NCI-H524 treated with DMSO at 0.1 percent for 48 hours (cell line): ENCODE measurements at places on chromosomes 1 and 21.

DNA sequence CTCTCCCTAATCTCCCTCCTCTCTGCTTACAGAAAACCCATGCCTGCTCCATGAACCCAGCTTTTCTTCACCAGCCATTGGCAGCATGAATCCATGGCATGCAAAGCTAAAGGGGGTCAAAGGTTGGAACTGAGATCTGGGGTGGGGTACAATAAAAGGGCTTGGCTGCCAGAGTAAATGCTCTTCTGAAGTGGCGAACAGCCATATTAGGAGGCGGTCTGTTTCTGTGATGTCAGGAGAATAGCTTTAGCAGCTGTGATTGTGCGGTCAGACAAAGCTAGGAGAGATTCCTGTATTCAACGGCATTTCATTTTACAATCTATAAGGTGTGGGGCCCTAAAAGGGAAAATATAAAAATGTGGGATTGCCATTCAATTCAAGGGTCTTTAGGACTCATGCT lies 71.7 kb upstream of the TMPRSS2 start:
- DNase-seq, result no peak

DNA sequence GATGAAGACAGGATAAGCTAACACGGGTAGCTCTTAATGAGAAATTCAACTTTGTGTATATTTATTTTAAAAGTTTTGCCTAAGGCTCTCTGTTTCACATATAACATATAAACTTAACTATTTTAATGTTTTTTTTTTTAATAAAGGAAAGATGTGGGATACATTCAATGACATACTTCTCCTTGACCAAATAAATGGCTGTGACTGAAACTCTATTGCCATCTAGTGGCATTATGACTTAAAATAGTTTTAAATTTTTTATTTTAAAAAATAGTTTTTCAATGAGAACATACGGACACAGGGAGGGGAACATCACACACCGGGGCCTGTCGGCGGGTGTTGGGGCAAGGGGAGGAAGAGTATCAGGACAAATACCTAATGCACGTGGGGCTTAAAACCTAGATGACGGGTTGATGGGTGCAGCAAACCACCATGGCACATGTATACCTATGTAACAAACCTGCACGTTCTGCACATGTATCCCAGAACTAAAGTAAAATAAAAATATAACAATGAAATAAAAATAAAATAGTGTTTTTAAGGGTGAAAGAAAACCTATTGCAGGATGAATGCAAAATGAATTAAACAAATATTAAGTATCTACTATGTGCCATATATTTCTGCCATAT lies 83.4 kb downstream of the LYST start:
- no peak for DNase-seq

GRCh38 chr1:2322065-2322571 lies 69.2 kb downstream of the MORN1 start:
- DNase-seq, result no peak

GRCh38 chr1:4016351-4017130 lies 116.5 kb upstream of the C1orf174 start:
- no peak for DNase-seq

GRCh38 chr1:168567007-168567406 lies 9.4 kb upstream of the XCL1 start:
- no peak for DNase-seq

- peak; percentile 21 for DNase-seq
Measured at GRCh38 chr1:82775406-82776000, 974.8 kb downstream of the ADGRL2 start.

- DNase-seq, result no peak
Measured at GRCh38 chr1:95126846-95127245, 9.7 kb downstream of the TLCD4 start.

DNA sequence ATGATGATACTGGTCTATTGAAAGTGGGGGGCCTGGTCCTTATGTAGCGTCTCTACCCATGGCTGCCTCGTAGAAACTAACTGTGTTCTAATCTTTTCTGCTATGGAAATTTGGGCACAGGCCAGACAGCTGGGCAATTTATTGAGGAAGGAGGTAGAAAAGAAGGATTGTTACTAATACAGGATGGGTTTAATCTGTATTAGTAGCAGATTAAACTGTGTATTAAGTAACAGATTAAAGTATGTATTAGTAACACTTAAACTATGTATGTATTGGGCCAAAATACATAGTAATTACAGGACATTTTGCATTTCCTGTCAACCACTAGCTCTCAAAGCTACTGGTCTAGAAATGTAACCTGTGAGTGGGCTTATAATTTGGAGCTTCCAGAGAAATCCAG lies 142.0 kb downstream of the MAST2 start:
- DNase-seq, result no peak

GRCh38 chr1:174912264-174912663 lies 87.5 kb upstream of the CACYBP start:
- DNase-seq, result no peak
